Motor neuron (in vitro differentiated cells): ENCODE measurements at places on chromosomes 2 and 18.

GRCh38 chr2:142536966-142537365 is 340.5 kb upstream of the KYNU start:
- ATAC-seq, result no peak

DNA sequence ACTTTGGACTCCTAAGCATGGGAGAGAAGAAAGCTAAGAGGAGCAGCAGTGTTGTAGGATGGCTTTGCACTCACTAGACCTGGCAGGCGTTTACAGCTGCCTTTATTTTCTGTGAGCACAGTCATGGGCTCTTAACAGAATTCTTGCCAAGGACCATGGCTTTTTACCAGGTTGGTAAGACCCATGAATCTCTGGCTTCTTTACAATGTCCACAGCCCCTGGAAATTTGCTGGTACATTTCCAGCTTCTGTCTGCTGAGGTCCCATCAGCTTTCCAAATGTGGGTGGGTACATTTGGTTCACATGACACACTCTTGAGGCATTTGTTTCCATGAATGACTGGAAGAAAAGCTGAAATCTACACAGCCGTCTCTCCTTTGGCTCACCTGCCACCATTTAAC is 162.7 kb downstream of the PPP1R1C start:
- ATAC-seq, result no peak

DNA sequence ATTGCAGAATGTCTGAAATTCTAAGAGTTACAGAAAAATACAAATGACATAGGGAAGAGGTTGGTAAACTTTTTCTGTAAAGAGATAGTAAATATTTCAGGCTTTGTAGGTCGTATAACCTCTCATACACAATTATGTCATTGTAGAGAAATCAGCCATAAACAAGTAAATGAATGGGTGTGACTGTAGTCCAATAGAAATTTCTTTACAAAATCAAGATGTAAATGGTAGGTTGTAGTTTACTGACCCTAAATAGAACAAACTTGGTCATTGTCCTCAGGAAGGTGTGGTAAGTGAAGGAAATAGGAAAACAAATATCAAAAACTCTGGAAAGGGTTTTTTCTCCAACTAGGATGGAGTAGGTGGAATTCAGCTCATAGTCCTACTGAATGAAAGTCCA is 415.5 kb upstream of the SPHKAP start:
- ATAC-seq, result no peak

DNA sequence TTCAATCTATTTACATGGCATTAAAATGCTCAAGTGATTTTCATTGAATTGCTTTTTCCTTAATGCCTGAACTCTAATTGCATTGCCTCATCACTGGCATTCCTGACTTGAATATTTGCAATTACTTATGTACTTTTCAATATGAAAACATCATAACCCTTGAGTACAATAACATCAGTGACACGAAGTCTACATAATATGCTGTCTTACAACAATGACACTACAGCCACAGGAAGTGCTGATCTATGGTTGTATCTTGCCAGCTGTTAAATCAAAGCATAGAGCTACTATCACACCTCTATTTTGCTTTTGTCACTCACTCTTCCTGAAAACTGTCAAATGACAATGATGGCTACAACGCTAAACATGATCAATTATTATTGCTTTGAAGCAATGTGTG is 156.9 kb downstream of the CCDC102B start:
- no peak for ATAC-seq

DNA sequence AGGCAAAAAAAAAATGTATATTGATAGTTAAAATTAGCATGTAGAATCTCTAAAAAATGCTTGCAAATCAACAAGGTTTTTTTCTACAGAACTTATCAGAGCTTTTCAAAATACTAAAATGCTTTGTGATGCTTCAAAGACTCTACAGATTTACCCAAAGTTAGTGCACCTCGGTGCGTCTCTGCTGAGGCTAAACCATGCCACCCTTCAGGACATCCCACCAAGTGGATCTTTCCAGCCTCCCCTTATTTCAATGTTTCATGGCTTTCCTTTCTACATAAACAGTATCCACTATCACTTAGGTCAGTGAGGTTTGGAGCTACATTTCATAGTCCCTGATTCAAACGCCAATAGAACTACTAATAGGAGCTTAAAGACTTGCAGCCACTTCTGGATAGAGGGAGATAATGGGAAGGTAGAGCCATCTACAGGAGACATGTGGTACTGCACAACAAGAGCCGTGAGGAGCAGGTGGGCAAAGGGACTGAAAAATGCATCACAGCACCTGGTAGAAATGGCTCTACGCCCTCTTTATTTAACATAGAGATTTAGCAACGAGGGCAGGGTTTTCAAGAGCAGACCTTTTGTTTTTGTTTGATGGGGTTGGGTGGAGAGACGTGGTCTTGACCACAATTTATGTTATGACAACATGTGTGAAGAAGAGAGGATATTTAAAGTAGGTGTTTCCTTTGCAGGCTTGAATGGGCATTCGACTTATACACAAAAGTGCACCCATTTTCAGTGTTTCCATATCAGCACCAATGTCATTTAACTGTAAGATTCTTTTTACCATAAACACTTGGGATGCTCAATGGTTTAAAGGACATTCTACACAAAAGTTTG is 56.1 kb upstream of the SLC35G4 start:
- peak; percentile 81 for ATAC-seq

DNA sequence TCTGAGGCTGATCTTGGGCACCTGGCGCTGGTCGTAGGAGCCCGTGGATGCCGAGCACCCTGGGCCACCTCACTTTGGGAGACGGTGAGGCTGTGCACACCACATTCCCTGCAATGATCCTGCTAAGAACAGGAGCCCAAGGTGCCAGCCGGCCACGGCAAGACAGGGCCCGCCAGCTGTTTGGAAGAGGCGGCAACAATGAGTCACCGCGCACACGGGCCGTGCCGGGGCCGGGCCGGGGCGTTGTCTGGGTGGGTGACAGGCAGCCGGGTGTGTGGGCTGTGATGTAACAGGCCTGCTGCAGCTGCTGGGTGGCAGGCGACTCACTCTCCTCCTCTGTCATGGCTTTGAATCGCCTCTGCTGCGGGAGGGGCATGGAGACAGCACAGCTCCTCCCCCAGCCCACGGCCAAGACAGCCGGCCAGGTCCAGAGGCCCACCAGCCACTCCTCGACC is 49.7 kb upstream of the ODC1 start:
- ATAC-seq, result peak; percentile 100

DNA sequence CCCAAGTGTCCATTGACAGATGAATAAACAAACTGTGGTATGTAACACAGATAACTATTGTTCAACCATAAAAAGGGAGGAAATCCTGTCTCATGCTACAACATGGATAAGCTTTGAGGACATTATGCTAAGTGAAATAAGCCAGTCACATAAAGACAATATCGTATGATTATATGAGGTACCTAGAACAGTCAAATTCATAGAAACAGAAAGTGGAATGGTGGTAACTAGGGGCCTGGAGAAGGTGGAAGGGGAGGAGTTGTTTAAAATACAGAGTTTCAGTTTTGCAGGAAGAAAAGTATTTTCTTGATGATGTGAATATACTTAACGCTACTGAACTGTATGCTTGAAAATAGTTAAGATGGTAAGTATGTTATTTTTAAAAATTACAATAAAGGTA is 304.6 kb upstream of the CXCR4 start:
- no peak for ATAC-seq

DNA sequence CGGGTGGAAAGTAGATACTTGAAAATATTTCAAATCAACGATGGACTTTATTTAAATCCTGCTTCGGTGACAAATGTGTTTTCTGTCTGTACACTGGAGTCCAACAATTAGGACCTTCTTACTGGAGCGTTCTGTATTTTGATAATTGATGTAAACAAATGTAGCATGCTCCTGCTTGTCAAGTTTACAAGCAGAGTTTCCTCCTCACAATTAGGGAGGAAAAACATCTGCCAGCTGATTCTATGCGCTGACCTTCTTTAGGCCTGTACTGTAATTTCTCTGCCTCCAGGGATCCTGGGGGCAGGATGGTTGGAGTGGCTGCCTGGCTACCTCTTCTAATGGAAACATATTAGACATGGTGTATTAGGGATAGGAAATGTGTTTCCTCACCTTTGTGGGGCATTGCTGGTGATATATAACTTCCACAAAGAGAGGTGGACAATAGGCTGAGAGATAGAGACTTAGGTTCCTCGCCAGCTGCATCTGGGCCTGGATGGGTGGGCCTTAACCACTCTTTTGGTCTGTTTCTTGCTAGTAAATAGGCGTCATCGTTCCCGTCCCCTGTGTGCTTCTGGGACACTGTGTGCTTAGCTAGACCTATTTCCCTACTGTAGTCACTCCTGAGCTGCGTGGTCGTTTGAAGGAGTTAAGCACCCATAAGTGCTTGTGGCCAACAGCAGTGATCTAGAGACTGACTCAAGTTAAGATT is 19.3 kb downstream of the GATA6 start:
- no peak for ATAC-seq

- no peak for ATAC-seq
Measured at GRCh38 chr2:137023205-137023604, 257.9 kb downstream of the THSD7B start.

- ATAC-seq, result no peak
Measured at GRCh38 chr2:120318626-120319025, 27.3 kb upstream of the INHBB start.

- ATAC-seq, result no peak
Measured at GRCh38 chr2:144268036-144268678, 251.8 kb downstream of the ZEB2 start.

DNA sequence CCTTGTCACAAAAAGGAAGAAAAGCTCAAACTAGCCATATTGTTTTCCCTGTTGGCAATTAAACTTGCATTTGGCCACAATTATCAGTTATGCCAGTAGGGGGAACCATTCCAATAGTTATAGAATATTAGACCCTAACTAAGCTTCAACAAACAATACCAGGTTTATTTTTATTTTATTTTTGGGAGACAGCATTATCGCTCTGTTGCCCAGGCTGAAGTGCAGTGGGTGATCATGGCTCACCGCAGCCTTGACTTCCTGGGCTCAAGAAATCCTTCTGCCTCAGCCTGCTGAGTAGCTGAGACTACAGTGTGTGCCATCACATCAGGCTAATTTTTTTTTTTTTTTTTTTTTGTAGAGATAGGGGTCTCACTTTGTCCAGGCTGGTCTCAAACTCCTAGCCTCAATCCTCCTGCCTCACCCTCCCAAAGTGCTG is 102.1 kb downstream of the ATAD2B start:
- no peak for ATAC-seq

DNA sequence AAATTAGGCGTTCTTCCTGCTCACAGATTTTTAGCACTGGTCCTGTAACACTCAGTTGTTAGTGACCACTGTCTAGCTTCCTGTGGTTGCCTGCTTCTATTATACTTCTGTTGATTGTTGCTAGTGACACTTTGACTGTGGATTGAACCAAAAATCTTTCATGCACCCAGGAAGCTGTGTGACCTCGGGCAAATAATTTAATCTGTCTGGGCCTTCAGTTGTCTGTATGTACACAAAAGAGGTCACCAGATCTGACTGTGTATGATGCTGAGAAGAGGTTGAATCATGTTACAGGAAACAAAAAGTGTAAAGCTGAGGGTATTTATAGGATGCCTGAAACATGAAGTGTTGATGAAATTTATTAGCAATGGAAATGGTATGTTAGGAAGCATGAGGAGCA is 12.7 kb downstream of the ICOS start:
- ATAC-seq, result no peak

- ATAC-seq, result no peak
Measured at GRCh38 chr2:175063741-175064140, 58.6 kb upstream of the CHN1 start.

GRCh38 chr2:49298230-49298629 is 143.9 kb upstream of the FSHR start:
- ATAC-seq, result peak; percentile 24

- ATAC-seq, result no peak
Measured at GRCh38 chr2:19137433-19137832, 221.0 kb downstream of the OSR1 start.

GRCh38 chr2:132593171-132593570 is 76.8 kb downstream of the LYPD1 start:
- ATAC-seq, result no peak

- no peak for ATAC-seq
Measured at GRCh38 chr2:227148106-227148505, 15.9 kb downstream of the COL4A4 start.

- ATAC-seq, result no peak
Measured at GRCh38 chr18:48913201-48913600, 37.6 kb downstream of the SMAD7 start.

DNA sequence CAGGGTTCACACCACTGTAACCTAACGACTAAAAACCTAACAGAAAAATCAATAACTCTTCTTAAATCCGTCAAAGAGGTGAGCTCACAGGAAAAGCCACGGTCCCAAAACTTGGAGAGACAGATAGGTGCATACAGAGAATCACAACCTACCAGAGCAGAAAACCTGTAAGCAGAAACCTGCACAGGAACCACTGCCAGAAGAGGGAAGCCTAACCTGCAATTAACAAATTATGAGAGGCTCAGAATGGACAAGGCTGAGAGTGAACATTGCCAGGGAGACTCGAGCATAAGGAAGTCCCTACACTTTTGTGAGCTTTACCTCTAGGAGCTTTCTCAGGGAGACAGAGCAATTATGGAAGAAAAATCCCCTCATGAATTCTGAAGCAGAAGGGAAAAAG is 156.2 kb upstream of the NETO1 start:
- no peak for ATAC-seq

GRCh38 chr2:74107071-74107470 is 40.6 kb downstream of the BOLA3 start:
- ATAC-seq, result no peak

DNA sequence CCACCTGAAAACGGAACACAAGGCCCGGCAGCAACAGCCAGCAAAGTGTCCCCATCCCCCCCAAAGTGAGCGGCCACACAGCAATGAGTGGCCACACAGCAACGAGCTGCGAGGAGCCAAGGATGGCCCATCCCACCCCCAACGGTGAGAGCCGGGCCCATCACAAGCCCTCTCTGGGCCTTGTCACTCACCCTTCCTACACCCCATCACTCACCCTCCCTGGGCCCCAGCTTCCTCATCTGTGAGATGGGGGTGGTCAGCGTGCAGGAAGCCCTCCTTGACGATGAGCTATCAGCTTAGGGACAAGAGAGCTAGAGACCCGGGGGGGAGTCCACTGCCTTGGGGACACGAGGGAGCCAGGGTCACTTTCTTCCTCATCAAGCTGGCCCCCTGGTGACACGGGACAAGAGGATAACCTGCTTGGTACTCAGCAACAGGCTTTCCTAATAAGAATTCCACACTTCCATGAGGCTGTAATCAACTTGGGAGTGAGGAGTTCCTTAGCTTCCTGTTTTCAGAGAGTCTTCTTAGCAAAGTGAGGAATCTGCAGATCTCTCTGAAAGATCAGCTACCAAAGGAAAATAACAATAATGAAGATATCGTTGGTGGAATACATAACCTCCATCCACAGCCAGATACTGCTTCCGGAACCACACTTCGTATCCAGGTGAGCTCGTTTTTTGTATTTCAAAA is 92.8 kb downstream of the HDAC4 start:
- ATAC-seq, result no peak

DNA sequence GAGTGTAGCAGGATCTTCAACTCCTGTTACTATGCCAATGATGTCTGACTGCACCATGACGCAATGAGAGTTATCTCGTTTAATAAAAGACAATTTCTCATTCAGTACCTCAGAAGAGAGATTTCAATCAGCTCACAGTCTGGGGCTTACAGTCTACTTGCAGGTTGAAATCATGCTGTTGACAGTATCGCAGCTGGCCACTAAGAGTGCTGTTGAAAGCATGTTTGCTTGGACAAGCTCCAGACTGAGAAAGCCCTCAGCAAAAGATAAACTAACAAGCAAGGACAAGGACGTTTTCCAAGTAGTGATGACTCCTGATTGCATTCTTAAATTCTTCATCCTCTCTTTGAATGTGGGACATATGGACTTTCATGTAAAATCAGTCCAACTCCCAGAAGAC is 145.2 kb upstream of the SYT4 start:
- no peak for ATAC-seq

- peak; percentile 70 for ATAC-seq
Measured at GRCh38 chr2:16665748-16666448, at the start of gene CYRIA. CYRIA (minus strand) TSS chr2:16665834; CDS start chr2:16588119, 77,715 bp downstream.
